CD8-positive, alpha-beta T cell (primary cell): ENCODE measurements at places on chromosomes 7 and 10. TPM values are rescaled to one million over a fixed set of nuclear protein-coding genes. Genes with fewer than 3 reads are reported as not detected.

LIPK gene
- not detected for total RNA-seq

DLX5 gene
- total RNA-seq = not detected

ARHGEF5 gene
- 7.7 TPM for total RNA-seq

CRTAC1 gene
- not detected for total RNA-seq

MMRN2 gene
- not detected for total RNA-seq

ZNF800 gene
- 80.7 TPM for total RNA-seq

NYAP1 gene
- 0.33 TPM for total RNA-seq

NRG3 gene
- total RNA-seq = not detected
